Smooth muscle cell of the coronary artery (primary cell): ENCODE measurements at places on chromosomes 5 and 9. TPM values are rescaled to one million over a fixed set of nuclear protein-coding genes. Genes with fewer than 3 reads are reported as not detected.

Gene KLHL3
- total RNA-seq = 1.3 and 3.4 TPM in 2 replicates

Gene TMC1
- 0.68 and 1.3 TPM in 2 replicates for total RNA-seq

Gene ST8SIA4
- total RNA-seq = 0.15 and 0.23 TPM in 2 replicates

Gene SLC27A4
- total RNA-seq = 11.2 and 17.7 TPM in 2 replicates

Gene TCERG1
- 8.2 and 19.3 TPM in 2 replicates for total RNA-seq

Gene MELK
- total RNA-seq = 1.8 and 12.3 TPM in 2 replicates

Gene TEX48
- total RNA-seq = not detected in 2 replicates

Gene OLFML2A
- total RNA-seq = 0.98 and 6.2 TPM in 2 replicates

Gene NEUROG1
- not detected in 2 replicates for total RNA-seq

Gene ITGA1
- 10.2 and 48.3 TPM in 2 replicates for total RNA-seq

Gene SLC25A2
- total RNA-seq = 0.23 TPM in 1 of 2 replicates, not detected in the other

Gene KIF12
- under 0.01 TPM in 1 of 2 replicates, not detected in the other for total RNA-seq

Gene GRXCR2
- not detected in 2 replicates for total RNA-seq
